ENCODE measurements at places on chromosomes 3 and 15.

- no peak for DNase-seq
Observed at GRCh38 chr3:107430214-107430995, 53.2 kb downstream of the CCDC54 start.

GRCh38 chr3:49422379-49423248, at the start of gene AMT:
Gene AMT (minus strand): TSS chr3:49422473. CDS start chr3:49422450, 23 bp downstream.
- DNase-seq: no peak

- DNase-seq: no peak
Observed at GRCh38 chr3:177146646-177147045, 50.6 kb downstream of the TBL1XR1 start.

DNA sequence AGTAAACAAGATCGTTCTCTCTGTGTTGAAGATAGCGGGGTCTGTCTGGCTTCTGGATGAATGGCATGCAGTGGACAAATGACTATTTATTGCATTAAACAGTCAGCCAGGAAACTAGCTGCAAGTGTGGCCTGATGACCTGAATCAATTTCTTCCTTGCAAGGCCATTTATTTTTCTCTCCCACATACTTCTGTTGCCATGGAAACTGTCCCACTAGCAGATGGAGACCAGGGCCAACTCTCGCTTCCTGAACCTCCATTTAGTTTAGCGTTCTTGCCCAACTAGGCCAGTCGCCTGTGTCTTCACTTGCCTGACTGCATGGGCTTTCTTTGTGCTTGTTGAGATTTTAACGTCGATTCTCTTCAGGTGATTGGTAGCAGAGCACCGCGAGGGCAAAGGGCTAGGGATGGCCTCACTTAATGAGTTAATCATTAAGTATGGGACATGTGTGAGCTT, 27.6 kb downstream of the LMCD1 start:
- DNase-seq: no peak

DNA sequence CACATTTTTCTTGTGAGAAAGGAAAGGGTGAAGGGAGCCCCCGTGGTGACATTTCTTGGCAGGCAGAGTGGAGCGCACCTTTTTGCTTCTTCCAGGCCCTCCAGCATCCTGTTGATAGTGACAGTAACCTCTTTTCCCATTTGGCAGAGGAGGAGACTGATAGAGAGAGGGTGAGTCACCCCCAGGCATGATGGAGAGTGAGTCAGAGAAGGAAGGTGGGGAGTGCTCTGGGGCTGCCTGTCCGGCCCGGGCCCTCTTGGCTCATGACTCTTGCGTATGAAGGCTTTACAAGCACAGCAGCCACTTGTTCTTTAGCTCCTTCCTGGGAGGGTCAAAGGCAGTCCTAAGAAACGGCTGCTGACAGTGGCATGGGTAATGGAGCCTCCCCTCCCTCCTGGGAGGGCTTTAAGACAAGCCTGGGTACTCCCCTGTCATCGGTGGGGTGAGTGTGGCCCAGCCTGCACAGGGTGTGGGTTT, 16.0 kb downstream of the ANKRD63 start:
- peak; percentile 32 for DNase-seq

GRCh38 chr15:93246266-93247242, 157.5 kb upstream of the RGMA start:
- no peak for DNase-seq

- DNase-seq: no peak
Observed at GRCh38 chr15:101444807-101445508, 44.5 kb downstream of the PCSK6 start.

- no peak for DNase-seq
Observed at GRCh38 chr3:67357610-67358458, 296.6 kb downstream of the SUCLG2 start.

DNA sequence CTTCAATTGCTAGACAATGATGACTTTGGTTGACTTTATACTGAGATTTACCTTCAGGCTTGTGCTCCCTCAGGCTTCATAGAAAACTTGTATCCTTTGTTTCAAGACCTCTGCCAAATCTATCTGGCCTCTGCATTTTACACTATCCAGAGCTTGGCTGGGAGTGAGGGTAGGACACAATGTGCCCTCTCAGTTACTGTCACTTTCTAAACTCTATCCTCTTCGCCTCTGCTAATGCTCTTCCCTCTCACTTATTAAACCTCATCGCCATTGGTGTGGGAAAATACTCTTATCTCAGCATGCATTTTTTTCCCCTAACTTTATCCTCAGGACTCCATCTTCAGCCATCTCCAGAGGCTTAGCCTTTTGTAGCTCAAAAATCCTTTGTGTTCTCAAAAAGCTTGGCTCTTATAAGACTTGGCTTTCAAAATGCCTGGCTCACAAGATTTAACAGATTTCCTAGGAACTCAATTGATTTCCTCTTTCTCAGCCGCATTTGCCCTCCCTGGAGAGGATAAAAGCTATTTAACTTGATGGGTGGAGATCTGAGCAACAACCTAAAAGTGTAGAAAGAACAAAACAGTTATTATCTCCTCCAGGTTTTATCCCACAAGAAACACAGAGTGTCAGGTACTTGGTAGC, 28.3 kb downstream of the SUCNR1 start:
- DNase-seq: no peak

DNA sequence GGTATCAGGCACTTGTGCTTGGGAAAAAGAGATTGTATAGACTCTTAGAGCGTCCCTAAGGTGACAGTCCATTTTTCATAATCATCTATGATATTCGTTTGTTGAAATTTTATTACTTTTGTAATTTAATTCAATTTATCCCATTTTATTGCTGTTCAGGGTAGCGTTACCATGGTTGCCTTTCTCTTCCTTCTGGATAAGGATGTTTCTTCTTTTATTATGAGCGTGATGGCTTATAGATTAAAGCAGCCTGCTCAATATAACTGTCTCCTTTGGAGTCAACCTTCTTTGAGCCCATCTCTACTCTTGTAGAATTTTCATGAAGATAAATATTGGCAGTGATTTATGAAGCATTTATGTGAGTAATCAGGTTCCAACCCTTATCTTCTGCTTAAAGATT, 182.0 kb downstream of the LRTM1 start:
- no peak for DNase-seq

DNA sequence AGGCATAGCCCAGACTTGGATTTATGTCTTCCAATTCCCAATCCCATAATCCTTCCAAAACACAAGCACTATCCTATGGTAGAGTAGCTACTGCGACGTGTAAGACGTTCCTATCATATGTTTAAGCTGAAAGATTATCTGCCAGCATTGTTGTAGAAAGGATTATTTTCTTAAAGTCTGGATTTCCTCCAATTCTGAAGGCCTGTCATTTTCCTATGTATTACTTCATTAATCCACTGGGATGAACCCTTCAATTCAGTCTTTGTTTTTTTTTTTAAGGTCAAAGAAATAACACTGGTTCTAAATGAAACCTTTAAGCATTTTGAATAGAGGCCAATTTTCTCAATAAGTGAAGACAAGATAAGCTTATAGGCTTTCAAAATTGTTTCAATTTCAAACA, 289.0 kb downstream of the SLC9A9 start:
- no peak for DNase-seq

DNA sequence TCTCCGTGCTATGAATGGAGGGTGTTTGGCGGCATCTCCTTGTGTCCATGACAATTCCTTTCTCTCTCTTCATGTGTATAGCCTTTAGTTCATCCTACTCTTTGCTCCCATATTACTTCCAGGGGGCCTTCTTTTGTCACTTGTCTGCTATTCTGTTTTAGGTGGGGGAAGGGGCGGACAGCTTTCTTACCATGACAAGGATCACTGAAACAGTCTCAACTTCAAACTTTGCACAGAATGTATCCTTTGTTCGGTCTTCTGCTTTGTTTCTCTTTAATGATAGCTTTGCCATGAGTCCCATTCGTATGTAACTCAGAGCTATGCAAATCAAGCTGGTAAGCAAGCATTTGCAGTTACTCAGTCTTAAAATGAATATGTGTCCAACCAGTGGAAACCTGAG, 294.2 kb downstream of the TIGIT start:
- DNase-seq: no peak

DNA sequence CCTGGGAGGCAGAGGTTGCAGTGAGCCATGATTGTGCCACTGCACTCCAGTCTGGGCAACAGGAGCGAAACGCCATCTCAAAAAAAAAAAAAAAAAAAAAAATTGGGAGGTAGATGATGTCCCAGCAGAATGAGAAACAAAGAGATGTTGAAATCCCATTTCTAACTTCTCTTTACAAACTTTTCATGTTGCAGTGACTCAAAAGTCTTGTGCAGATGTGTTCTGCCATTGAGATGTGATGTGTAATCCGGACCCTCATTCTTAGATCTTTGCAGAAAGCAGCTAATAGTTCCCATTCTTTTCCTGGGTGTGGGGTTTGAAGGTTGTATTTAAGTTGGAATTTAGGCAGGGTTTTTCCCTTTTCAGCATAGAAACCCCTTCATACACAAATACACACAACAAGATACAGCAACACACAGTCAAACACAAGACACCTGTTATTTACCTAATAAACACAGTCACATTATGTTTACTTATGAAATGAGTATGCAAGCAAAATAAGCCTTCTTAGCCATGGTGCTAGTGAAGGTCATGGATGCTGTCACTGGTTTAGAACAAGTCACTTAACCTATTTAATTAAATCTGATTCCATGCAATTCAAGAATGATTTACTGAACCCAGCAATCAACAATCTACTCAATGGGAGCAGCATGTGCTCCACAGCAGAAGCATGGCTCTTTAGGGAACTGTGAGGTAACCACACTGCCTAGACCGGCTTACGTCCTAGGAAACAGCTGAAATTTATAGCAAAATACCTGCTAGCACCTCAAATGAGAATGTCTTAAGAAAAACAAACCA, 14.9 kb downstream of the SIAH2 start:
- DNase-seq: no peak

GRCh38 chr15:31974154-31974794, 56.0 kb upstream of the CHRNA7 start:
- no peak for DNase-seq

- no peak for DNase-seq
Observed at GRCh38 chr3:158775426-158776410, 26.1 kb upstream of the MFSD1 start.

- DNase-seq: no peak
Observed at GRCh38 chr3:43273416-43273815, 12.9 kb upstream of the SNRK start.

DNA sequence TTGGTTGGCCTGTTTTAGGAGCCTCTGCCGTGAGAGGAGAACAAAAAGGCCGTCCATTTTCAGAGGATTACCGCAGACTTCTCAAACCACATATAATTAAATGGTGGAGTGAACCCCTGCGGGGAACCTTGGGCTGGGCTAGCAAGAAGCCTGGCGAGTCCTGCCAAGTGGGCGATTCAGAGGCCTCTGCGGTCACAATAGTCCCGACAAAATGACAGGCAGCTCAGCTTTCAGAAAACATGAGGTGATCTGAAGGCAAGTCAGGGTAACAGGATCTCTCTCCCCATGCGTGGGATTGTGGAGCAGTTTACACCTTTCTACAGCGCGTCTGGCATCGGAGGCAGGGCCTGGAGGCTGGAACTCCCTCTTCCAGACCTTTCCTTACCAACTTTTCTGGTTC, 134.8 kb downstream of the ASB7 start:
- DNase-seq: no peak

GRCh38 chr3:33211444-33211843, 7.2 kb downstream of the SUSD5 start:
- DNase-seq: no peak

GRCh38 chr15:80565988-80566387, 129.1 kb upstream of the ABHD17C start:
- no peak for DNase-seq

GRCh38 chr3:151539599-151539998, 78.7 kb upstream of the IGSF10 start:
- DNase-seq: no peak

Data from NK-92 treated with Interleukin-12 subunit alpha and Interleukin-12 subunit beta, amount 100 ng/mL, for 24 hours (cell line).